ENCODE measurements at places on chromosomes 13 and 19.
A peak's percentile ranks its signal among the peaks of the same experiment; 100 is the strongest.

GRCh38 chr19:17210296-17210695 is 4.9 kb upstream of the USE1 start:
- DNase-seq, result no peak

- no peak for DNase-seq
These were observed 14.8 kb upstream of the ZNF43 start for GRCh38 chr19:21850656-21851255.

DNA sequence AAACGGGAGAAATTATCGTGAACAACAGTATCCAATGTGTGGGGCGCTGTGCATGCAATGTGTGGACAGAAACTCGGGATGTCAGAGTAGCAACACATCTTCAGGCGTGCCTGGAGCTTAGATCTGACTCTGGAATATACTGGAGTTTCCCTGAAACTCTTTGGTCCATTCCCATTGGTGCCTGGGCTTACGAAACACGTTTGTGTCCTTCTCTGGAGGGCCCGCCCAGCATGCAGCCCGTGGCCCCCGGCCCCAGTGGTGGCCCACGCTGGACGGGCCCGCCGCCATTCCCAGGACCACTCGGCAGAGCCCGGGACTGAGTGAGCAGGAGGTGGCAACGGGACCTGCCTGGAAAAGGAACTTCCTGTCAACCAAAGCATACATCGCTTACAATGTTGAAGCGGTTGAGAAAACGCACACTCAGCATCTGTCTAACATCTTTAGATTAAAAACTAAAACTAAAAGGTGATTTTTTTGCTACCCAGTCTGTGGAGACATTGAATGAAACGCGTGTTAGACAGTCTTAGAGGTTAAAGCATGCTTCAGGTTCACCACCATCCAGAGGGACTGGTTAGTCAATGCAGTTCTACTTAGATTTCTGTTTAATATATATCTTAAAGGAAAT is 19.3 kb upstream of the TIMM44 start:
- DNase-seq, result no peak

- no peak for DNase-seq
These were observed 261.7 kb downstream of the FGF9 start for GRCh38 chr13:21932578-21932977.

- DNase-seq, result no peak
These were observed 572.7 kb downstream of the IRS2 start for GRCh38 chr13:109213714-109214113.

DNA sequence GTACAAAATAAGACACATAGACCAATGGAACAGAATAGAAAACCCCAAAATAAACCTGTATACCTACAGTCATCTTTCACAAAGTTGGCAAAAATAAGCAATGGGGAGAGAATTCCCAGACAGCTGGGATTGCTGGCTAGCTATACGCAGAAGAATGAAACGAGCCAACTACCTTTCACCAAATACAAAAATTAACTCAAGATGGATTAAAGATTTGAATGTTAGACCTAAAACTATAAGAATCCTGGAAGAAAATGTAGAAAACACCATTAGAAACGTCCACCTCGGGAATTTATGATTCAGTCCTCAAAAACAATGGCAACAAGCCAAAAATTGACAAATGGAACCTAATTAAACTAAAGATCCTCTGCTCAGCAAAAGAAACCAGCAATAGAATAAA is 408.1 kb upstream of the SLITRK1 start:
- DNase-seq, result no peak

DNA sequence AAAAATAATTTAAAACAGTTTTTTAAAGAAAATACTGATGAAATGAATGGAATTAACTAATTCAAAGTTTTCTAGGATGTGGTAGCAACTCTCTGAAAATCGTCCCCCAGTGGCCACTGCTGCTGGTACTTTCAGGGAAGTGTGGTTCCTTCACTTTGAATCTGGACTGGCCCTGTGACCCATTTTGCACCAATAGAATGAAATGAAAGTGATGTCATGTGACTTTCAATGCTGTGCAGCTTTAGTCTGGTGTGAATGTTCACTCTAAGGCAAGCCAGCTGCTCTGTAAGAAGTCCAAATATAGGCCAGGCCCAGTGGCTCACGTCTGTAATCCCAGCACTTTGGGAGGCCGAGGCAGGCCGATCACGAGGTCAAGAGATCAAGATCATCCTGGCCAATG is 26.4 kb upstream of the HNRNPA1L2 start:
- DNase-seq, result peak; percentile 16

- DNase-seq, result no peak
These were observed 123.9 kb downstream of the SLITRK6 start for GRCh38 chr13:85675151-85675907.

- DNase-seq, result no peak
These were observed 16.1 kb downstream of the ZNF226 start for GRCh38 chr19:44180968-44181367.

DNA sequence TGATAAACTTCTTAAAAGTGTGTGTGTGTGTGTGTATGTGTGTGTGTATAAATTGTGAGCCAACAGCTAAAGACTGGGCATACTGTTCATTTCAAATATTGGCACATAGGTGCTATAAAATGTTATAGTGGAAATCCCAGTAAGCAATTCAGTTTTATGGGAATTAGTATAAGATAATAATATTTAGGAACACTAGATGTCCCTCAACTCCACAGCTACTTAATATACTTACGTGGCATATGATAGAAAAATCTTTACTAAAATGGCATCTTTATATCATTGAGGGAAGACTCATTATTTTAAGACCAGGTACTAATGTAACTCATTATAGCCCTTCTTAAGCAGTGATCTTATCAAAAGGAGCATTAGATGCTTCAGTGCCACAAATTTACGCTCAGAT is 266.2 kb downstream of the MAB21L1 start:
- no peak for DNase-seq

- DNase-seq, result no peak
These were observed 208.1 kb downstream of the SHISA2 start for GRCh38 chr13:25843692-25844091.

DNA sequence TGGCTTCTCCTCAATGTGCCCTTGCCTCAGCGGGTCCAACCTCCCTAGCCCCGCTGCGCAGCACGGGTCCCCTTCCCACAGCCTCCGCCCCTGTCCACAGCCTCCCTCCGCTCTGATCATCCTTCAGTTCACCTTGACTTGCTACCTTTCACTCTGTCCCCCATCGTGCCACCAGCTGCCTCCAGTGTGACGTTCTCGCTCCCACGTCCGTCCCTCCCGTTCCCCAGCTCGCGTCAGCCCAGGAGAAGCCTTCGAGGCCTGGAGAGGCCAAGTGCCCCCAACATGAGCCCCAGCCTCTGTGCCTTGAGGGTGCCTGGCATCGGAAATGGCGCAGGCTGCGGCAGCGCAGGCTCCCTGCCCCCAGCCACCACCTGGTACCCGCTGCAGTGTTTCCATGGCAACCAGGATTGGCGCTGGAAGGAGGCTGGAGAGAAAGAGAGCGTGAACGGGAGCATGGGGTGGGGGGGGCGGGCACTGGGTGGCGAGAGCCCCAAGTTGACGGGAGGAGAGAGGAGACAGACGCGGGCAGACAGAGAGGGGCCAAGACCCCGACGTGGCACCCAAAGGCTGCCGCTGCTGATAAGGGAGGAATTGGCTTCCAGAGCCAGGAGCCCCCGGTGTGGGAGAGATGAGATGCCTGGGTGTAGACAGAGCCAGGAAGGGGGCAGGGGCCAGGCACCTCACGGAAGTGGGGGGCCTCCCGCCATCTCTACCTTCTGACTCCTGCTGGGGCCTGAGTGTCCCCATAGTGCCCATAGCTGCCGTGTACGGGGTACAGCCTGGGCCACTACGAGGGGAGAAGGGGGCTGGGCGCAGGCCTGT is 844 bp upstream of the ASPDH start:
- DNase-seq, result no peak

DNA sequence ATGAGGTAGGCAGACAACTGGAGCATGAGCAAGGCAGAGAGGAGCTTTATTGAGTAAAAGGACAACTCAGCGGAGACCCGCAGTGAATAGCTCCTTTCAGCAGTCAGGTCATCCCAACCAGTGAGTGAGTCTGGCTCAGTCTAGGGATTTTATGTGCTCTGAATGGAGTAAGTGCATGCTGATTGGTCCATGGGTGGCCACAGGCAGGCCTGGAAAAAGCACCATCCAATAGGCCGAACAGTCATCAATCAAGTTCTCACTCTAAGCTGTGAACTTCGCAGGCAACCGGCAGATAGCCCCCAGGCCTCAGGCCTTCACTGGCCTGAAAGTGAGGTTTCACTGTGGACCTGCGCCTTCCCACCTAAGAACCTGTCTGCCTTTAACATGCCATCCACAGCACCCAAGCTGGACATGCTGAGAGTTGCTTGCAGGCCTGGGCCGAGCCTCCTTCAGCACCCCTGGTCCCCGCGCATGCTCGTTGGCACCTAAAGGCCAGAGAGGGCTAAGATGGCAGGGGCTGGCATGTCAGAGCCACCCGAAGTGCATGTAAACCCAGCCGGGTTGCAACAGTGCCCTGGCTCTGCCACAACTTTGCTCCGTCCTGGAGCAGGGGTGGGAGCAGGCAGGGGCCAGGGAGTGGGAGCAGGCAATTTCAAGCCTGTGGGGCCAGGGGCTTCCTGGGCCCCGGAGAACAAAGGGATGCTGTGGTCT is 698.7 kb downstream of the SLITRK1 start:
- DNase-seq, result no peak

- peak; percentile 71 for DNase-seq
These were observed 20.6 kb downstream of the BRSK1 start for GRCh38 chr19:55304279-55304978.

GRCh38 chr13:113862931-113863523 is 849 bp downstream of the GAS6 start:
- peak; percentile 17 for DNase-seq

Measured in HEK293T (cell line).